ENCODE measurements at places on chromosomes 2 and 18.

- no peak for DNase-seq
Measured at GRCh38 chr2:145350011-145350410, 830.1 kb upstream of the ZEB2 start.

- DNase-seq: no peak
Measured at GRCh38 chr2:72278046-72278445, 130.4 kb upstream of the CYP26B1 start.

- no peak for DNase-seq
Measured at GRCh38 chr2:140873915-140874531, 1256.8 kb downstream of the LRP1B start.

GRCh38 chr2:160464017-160464416, 29.6 kb downstream of the RBMS1 start:
- DNase-seq: no peak

DNA sequence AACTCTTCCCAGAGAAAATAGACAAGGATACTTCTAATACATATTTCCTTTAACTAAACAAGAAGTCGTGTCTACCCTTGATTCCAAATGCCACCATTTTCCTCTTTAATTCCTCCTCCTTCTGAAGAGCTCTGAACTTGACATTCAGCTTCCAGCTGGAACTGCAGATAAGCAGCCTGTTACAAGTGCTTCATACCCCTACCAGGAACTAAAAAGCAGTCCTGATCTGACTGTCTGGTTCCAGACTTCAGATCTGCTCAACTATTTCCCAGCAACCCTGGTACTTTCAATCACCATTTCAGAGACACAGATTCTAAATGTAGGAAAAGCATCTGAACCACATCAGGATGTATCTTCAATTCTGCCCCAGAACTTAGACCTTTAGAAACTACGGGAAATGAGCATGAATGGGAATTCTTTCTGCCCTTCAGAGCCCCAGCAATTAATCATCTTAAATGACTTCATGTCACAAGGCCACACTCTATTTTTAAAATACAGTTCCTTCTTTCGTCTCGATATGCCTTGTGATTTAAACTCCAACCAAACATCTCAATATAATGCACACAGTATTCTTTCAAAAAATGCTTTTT, 159.5 kb downstream of the L3MBTL4 start:
- DNase-seq: no peak

GRCh38 chr2:26613241-26614215, 27.6 kb downstream of the CIB4 start:
- no peak for DNase-seq

GRCh38 chr2:186569897-186570296, 20.0 kb upstream of the ITGAV start:
- DNase-seq: no peak

DNA sequence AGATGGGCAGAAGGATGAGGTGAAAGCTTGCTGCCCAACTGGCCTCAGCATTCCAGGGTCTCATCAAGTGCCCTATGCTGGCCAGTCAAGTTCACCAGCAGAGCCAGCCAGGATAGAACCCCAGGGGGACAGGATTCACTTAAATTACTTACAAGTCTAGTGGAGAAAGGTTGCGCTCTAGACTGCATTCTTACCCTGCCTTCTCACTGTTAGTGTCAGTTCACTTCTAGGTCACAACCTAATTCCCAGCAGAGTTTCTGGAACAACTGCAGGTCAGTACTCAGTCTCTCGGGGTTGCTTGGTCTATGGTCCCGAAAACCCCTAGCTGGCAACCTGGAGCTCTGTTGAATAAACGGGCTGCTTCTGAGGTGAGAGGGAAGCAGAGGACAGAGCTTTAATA, 32.9 kb upstream of the GALNT14 start:
- no peak for DNase-seq

DNA sequence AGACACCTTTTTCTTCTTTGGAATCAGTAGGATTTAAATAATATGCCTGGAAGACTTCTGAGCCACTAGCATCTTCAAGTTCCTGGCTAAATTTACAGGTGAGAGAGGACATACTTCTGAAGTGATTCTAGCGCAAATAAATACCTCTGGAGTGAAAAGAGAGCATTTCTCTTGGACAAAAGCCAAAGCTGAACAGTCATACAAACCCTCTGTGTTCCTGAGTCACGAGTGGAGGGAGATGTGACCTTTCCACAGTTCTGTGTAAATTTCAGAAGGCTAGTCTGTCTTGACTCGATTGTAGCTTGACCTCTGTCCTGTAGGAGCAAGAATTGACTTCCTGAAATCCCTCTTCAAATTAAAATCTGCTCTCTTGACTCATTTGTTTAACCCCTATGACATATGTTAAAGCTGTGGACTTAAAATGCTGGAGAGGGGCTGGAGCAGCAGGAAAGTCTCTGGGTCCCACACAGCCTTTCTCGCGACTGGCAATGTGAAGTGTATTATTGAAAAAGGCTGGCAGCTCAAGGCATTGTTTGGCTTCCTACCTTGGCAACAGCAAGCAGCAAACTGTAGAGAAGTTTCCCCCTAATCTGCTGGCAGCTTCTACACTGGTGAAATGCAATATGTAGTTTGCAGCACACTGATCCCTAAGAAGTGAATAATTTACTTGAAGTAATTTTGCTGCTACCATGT, 79.6 kb upstream of the GCFC2 start:
- DNase-seq: no peak

DNA sequence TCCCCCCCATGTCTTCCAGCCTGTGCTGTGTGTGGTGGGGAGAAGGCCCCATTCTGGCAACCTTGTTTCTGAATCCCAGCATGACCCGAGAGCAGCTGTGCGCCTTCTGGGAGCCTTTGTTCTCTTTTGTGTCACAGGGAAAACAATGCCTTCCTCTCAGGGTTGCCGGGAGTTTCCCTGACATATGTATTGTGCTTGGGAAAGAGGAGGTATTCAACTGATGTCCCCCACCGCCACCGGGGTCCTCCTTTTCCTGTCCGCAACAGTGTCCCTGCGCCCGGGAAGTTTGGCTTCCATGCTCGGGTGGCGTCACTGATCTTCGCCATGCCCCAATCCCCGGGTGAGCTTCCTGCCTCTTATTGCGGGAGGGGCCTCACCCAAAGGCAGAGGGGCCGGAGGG, 77.5 kb upstream of the ASB18 start:
- no peak for DNase-seq

DNA sequence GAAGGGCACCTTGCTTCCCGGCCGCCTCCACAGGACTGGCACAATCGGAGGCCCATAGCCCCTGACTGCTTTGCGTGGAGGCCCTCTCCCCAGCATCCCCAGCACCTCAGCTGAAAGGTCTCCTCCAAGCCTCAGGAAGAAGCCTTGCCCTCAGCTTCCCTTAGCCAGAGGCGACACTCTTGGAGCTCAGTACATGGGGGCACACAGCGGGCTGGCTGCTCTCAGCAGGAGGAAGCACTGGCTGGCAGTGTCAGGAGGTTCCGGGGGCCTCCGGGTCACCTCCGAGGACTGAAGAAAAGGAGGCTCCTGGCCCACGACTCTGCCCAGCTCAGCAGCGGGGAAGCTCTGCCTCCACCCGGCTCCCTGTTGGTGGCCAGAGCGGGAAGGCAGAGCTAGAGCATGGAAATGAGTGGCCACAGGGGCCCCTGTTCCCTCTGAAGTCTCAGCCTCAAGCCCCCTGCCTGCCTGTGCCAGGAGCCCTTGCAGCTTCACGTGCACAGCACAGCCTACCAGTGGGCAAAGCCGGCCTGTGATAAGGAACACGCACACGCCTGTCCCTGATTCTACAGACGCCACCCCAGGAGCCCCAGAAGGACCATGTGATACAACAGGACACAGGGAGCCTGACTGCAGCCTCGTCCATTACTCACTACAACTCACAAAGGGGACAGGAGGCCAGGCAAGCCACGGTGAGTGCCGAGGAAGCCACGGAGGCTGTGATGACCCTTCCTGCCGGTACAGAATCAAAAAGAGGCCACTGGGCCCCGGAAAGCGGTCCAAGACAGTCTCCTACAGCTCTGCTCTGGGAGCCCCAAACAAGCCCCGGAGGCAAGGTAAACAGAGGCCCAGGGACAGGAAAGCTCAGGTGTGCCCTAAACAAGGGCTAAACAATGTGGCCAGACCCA, 15.5 kb downstream of the HDAC4 start:
- DNase-seq: no peak

DNA sequence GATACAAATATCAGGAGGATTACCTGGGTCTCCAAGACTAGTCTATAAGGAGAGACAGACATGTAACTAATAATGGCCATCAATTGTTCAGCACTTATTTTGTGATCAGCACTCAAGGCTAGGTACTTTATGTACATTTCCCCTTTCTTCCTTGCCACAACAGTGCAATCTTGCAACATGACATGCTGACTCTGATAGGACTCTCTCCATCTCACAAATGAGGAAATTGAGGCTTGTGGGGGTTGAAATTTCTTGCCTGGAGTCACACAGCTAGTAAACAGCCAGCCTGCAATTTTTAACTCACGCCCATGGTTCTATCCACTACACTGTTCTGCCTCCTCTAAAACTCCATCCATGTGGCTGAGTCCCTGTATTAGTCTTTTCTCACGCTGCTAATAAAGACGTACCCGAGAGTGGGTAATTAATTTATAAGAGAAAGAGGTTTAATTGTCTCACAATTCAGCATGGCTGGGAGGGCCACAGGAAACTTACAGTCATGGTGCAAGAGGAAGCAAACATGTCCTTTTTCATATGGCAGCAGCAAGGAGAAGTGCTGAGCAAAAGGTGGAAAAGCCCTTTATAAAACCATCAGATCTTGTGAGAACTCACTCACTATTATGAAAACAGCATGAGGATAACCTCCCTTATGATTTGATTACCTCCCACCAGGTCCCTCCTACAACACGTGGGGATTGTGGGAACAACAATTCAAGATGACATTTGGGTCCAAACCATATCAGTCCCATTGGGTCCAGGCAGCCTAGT, 302.4 kb downstream of the PLCL1 start:
- DNase-seq: no peak

GRCh38 chr18:58256316-58257080, 212.5 kb downstream of the NEDD4L start:
- no peak for DNase-seq

Data from cerebellum (tissue), 4 donors.